Astrocyte of the spinal cord (primary cell): ENCODE measurements at places on chromosomes 6 and 20.

DNA sequence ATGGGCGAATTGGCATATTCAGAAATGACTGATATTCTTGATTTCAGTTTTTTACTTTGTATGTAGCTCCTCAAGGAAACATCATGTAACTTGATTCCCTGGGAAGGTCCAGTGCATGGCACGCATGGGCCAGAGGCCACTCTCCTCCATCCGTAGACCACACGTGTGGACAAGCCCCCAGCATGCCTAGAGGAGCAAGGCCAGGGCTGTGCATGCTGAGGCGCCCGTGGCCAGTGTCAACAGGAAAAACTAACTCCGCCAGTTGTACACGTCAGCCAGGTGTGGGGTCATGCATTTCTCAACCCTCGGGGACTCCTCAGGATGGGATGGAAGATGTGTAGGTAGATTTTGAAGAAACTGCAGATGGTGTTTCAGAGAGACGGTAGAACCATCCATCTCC lies 37.8 kb upstream of the CD93 start:
- DNase-seq = no peak

DNA sequence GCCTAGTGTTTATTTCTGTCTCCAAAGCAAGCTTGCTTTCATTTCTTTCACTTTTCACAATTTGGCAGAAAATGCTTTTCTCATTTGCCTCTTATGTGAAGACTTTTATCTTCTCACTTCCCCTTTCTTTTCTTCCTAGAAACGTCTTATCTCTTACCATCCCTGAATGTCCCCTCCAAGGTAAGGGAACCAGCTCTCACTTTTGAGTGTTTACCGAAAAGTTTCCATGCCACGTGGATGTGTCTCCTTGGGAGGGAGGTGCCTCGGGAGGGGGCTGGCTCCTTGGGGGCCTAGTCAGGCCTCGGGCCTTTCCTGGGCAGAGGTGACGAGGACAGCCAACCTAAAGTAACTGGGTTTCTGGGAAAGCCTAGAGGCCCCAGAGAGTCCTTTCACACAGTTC lies 127.4 kb downstream of the CD24 start:
- DNase-seq = no peak

- no peak for DNase-seq
Observed at GRCh38 chr6:157996918-157997702, 15.4 kb downstream of the SYNJ2 start.

- DNase-seq = no peak
Observed at GRCh38 chr20:23623666-23624323, 14.0 kb downstream of the CST3 start.
